ENCODE measurements at places on chromosomes 5 and 9.

DNA sequence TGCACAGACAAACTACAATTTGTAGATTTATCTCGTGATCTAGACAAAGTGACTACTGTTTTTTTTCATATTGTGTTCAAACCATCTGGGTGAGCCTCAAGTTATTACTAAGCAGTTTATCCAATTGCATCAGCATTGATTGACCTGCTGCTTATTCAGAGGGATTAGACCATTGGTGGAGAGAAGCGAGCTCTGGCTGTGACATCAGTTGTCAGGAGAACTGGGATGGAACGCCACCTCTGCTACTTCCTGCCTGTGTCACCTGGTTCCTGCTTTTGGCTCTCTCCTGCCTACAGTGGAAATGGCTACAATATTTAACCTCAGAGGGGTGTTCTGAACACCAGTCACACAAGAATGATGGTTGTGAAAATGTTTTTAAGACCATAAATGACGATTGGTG, 12.1 kb downstream of the NR4A3 start:
- DNase-seq, result no peak

DNA sequence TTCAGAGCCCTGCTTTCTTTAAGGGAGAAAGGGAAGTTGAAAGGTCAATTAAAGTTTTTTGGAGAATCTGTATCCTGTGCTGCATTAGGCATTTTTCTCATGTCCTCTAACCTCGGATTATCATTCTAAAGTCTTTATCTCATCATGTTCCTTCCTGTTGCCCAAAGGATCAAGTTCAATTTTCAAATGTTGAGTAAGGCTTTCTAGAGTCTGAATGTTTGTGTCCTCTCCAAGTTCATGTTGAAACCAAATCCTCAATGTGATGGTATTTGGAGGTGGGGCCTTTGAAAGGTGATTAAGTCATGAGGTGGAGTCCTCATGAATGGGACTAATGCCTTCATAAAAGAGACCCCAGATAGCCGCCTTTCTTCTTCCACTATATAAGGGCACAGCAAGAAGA, 20.2 kb upstream of the TNC start:
- no peak for DNase-seq

- peak; percentile 10 for DNase-seq
Measured at GRCh38 chr5:134510970-134511795, 14.3 kb upstream of the JADE2 start.

DNA sequence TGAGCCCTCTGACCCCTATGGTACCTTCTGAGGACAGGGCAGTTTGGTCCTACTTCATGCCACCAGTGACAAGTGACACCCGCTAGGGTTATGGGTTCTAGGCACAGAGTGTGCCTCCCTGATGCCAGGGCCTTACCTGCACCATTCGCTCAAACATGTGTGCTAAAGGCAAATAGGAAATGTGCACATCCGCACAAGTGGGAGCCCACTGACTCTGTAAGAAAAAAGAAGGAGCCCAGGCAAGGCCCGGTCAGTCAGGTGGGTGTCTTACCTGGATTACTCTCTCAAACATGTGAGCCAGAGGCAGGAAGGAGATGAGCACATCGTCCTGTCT, 29.1 kb upstream of the MEIKIN start:
- DNase-seq, result no peak

- DNase-seq, result no peak
Measured at GRCh38 chr5:103217101-103217500, 41.5 kb upstream of the MACIR start.

GRCh38 chr5:16881251-16881650, 54.8 kb downstream of the MYO10 start:
- DNase-seq, result no peak

DNA sequence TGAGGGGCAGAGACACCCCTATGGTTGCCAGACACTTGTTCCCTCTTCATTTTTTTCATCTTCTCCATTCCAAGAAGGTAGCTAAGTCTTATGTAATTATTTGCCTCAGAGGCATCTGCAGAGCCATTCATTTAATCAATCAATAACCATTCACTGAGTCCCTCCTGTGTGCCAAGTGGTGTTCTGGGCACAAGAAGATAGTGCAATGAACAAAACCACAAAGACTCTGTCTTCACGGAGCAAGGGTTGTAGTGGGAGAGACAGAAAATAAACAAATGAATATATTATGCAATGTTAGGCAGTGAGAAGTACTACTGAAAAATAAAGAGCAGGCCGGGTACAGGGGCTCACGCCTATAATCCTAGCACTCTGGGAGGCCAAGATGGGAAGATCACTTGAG, 41.4 kb upstream of the CTNNA1 start:
- DNase-seq, result no peak

DNA sequence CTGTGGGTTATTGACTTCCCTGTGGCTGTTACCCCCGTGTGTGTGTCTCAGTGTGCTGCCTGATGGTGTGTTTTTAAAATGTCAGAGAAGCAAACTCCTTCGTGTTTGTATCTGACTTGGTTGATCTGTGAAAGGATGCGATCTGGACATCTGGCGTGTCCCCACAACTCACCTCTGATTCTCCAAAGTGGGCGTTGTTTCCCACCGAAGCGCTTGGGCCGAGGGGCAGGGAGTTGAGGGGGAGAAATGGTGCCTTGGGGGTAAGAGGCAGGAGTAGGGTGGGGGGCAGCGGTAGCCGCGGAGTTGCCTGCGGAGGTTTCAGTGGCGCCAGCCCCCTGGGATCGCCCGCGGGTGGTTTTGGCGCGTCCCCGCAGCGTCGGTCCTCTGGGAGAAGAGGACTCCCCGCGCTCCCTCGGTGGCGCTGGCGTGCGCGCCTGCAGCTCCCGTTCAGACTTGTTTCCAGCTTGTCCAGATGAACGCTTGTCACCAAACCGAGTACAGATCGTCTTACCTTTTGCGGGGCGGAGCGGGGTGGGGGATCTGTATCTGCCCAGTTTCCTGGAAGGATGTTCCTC, 1.1 kb downstream of the MAST4 start:
- DNase-seq, result no peak

DNA sequence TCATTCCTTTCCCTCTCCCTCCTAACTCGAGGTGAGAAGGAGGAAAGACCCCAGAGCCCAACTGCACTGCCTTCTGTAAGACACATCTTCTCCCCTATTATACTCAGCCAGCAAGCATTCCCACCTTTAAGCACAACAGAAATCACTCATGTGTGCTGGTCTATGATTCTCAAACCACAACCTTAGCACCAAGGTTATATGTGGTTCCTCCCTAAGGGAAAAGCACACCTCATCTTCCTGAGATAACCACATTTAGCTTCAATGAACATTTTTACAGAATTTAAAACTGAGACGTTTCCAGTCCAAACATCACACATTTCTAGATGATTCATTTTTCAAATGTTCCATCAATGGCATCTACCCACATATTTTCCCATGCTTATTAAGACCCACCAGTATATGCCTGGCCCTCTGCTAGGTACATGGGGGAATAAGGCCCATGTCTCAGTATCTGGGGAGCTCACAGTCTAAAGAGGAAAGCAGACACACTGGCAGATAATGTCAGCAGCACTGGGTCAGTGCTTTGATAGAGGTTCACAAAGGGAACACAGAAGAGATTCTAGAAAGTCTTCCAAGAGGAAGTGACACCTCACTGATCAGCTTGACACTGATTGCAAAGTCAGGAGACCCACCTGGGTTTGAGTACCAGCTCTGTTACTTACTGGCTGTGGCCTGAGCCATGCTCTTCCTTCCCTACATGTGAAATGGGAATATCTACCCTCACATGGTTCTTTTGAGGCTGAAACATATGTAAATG, 245.4 kb downstream of the DENND1A start:
- no peak for DNase-seq

DNA sequence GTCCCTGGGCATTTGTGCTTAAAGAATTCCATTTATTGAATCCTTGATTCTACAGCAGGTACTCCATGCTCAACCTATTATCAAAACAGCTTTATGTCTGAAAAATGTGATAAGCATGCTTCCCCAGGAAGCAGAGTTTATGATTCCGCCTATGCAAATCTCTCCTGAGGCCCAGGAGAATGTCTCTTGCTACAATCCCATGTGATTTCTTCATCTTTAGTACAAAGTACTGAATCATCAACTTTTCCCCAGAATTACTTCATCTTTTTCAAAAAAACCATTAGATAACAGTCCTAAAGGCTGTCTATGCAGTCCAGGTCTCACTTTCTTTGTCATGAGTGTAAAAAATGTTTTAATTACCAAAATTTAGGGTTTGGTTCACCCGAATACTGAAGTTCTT, 130.2 kb upstream of the ADAMTSL1 start:
- no peak for DNase-seq

- DNase-seq, result no peak
Measured at GRCh38 chr9:69109152-69109551, 64.9 kb upstream of the TJP2 start.

- DNase-seq, result peak; percentile 43
Measured at GRCh38 chr9:111483439-111483857, 735 bp downstream of the ECPAS start.

DNA sequence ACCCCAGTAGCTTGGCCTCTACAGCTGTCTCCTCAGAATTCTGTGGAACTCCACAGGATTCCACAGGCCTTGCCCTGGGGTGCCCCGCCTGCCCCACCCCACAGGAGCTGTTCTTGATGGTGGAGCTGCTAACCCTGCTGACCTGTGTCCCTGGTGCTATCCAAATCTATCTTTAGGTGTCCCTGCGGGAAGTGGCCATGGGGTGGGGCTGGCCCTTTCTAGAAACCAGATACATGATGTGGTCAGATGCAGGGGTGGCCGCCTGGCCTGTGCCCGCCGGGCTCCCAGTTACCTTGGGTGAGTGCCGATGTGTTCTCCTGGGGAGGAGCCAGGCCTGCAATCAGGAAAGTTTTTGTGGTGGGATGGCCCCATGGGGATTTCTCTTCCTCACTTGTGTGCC, 34.2 kb downstream of the WNK2 start:
- no peak for DNase-seq

- no peak for DNase-seq
Measured at GRCh38 chr5:151665613-151666012, 21.1 kb downstream of the SPARC start.

DNA sequence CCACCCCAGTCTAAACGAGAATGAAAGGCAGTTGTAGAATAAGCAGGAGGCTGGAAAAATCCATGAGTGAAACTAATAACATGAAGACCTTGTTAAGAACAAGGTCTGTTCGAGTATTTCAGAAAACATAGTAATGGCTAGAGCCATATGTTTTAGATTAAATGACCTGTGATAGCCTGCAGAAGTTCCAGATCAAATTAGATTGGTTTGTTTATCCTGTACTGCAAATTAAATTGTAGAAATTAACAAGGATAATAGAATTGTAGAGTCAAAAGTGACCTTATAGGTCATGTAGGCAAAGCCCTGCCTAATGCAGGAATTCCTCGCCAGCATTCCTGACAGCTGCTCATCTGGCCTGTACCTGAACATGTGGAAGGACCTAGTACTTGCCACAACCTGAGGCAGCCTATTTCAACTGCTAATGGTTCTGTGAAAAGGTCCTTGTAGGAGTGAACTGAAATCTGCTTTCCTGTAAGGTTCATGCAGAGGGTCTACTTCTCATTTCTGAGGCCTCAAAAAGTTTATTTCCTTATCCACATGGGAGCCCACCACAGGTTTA, 17.2 kb downstream of the LIX1 start:
- DNase-seq, result no peak

DNA sequence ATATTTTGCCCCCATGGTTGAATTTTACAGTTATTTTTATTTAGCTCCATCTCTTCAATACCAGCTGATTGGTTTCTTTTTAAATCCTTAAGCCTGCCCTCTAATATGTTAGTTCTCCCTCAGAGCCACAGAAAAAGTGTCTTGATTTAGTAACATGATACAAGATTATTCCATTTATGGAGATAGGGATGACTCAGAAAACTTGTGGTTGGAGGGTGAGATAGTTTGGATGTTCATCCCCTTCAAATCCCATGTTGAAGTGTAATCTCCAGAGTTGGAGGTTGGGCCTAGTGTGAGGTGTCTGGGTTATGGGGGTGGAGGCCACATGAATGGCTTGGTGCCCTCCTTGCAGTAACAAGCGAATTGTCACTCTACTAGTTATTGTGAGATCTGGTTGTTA, 115.7 kb downstream of the FBXO38 start:
- no peak for DNase-seq

DNA sequence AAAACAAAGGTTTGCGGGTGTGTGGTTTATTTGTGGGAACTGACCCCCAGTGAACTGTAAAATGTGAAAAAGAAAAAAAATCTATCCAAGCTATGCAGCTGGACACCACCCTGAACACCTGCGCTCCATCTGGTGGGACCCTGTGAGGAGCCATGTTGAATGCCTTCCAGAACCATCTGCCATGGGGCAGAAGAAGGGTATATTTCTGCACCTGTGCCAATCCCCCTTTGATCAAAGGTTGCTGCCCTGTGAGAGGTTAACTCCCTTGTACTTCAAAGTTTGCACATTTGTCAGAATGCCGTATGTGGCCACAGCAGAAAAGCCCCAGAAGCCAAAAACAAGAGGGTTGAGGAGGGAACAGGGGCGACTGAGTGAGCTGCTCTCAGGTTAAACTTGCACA, 148.5 kb upstream of the ALDH1B1 start:
- no peak for DNase-seq

DNA sequence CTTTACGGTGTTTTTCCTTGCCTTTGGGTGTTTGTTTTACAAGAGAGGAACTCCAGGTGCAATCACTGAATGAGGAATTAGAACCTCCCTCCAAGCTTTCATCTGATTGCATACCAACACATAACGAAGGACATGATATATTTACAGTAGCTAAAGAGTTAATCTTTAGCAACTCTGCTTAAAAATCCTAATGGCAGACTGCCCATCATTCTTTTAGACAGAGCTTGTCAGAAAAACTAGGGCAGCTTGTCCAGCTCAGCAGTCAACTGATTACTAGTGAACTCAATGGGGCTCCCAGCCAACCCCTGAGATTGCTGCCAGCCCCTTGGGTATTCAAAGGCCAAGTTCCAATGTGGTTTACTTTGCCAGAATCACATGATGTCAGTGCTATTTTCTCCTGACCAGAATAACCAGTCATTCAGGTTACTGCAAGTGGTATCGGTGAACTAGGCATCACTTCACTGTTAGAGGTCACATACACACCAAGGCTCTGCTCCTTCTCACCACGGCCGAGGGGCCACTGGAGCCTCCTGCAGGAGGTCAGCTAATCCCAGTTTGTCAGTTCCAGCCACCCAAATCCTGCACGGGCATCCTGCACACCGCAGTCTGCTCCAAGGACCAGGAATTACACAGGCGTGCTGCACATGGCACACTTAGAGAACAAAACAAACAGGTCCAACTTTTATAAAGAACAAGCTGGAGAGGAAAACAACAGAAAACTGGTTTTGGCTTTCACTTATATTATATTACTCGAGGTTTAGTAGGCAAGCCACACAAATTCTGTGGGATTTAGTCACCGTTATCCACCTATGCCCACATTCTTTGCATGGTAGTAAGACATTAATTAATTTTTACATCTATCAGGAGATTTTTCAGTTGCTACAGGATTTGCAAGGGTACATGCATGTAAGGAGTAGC, 62.5 kb downstream of the NFIB start:
- DNase-seq, result no peak

DNA sequence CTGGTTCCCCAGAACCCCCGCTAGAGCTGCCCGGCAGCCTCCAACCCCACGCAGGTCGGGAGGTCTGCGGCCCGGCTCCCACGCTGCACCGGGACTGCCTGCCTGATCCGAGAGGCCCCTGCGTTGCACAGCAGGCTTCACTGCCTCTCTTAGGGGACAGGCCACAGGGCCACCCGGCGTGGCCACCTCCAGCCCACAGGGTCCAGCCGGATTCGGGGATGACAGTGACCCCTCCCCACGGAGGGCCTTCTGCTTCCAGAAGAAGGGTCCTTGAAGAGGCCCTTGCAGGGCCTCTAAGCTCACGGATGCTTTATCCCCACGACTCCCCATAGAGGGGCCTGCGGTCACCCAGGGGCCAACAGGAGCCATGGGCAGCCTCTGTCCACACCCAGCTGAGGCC, 66.1 kb upstream of the PPP1R26 start:
- no peak for DNase-seq

- DNase-seq, result no peak
Measured at GRCh38 chr9:83652433-83652832, 29.5 kb downstream of the IDNK start.
